ENCODE measurements at places on chromosomes 4 and X.

DNA sequence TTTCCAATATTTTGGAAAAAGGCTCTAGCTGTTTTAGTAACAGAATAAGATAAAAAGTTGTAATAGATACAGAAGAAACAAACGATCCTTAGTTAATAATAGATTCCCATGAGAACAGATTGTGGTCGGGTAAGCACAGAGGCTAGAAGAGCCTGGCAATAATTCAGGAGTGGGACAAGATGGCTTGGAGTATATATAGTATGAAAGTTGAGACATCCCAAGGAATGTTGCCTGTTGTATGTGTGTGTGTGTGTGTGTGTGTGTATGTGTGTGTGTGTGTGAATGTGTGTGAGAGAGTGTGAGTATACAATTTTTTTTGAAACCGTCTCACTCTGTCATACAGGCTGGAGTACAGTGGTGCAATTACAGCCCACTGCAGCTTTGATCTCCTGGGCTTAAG, 150.7 kb downstream of the PDGFC start:
- no peak for DNase-seq

DNA sequence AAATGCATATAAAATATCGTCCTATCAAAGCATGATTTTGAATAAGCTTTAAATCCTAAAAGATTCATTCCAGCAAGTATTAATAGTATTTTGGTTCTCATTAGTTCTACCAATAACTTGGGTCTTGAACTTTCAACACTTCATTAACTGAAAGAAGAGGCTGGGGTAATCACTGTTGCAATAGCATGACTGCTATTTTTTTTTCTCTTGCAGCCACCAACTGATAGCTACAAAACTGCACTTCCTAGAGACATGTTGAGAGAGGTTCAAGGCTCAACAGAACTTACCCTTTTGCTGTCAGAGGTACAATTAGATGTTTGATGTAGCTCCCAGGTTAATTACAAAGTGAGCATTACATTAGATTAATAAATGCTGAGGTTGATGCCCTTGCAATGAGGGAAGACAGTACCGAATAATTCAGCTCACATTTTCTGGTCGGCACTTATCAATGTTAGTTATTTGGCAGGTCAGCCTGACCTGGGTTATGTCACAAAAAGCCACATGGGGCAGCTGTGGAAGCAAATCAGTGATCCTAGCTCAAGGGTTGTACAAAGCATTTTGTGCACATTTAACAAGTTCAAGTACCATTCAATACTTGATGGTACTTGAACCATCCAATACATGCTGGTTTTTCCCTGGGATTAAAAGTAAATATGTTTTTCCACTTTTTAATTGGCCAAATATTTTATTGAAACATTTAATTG, 29.9 kb upstream of the TET2 start:
- DNase-seq = no peak

GRCh38 chr4:71303287-71303686, 35.5 kb upstream of the SLC4A4 start:
- DNase-seq = no peak

GRCh38 chrX:19684311-19684710, 169.0 kb upstream of the MAP3K15 start:
- DNase-seq = no peak

DNA sequence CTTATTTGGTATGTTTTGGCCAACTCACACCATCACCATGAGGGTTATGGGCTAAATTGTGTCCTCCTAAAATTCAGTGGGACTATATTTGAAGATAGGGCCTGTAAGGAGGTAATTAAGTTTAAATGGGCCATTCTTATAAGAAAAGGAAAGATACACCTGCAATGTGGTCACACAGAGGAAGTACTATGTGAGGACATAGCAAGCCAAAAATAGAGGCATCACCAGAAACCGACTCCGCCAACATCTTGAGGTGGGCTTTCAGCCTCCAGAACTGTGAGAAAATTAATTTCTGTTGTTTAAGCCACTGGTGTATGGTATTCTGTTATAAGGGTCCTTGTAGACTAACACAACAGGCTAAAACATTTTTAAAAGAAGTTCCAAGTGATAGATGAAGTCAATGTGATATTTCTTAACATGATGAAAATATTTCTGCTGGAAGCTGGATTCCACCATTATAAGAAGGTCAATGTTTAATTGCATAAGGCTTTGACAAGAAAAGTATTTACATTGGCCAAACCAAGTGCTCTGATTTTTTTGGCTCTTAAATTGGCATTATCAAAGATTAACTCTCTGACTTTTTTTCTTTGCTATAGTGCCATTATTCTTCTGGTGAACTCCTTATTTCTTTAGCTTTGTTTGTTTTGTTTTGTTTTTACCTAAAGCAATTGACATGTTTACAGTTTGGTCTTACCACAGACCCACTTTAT, 540.9 kb downstream of the PPARGC1A start:
- DNase-seq = no peak

DNA sequence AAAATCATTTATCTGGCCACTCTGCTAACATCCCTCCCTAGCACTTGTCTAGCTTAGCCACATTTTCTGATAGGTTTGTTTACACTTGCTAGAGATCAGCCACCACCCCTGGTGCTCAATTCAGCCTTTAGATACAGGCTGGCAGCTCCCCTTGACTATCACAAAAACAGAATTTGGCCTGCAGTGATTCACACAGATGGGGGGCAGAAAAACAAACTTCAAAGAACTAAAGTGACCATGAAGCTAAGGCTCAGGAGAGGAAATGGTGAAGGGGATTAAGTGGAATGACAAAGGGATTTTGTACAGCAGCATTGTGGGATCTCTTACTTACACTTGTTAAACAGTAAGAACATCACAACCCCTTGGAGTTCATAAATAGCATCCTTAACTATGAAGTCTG, 1718.0 kb upstream of the PCDH7 start:
- DNase-seq = no peak

DNA sequence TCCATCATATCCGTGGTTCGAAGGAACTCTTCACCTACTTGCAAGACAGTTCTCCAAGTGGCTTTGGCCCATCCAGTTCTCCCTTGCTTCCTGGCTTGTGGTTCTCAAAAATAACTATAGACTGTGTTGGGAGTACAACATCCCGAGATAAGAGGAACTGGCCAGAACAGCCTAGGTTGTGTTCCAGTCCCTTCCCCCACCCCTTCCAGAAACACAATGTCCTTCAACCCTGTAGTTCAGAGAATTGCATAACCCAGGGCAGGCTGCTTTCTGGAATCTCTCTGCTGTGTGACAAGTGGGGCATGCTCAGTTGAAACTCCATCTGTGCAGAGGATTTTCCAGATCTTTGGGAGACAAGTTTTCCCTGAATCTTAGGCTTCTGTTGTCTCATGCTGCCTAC, 206.5 kb downstream of the PCDH10 start:
- no peak for DNase-seq

DNA sequence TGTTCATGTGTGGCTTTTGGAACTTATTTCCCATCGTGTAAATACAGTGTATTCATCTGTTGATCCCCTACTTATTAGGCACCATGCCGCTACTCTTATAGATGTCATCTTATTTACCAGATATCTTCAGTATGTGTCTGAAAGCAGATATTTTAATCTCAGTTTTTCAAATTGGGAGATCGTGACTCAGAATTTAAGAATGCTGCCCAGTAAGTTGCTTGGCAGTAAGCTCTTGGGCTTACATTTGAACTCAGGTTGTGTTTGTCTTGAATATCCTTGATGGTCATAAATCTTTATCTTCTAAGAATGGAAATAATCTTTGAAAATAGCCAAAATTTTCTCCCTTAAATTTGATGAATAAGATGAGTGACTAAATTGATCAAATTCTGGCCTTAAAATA, 45.9 kb upstream of the RPA4 start:
- DNase-seq = no peak

- DNase-seq = no peak
Observed at GRCh38 chr4:182400081-182400480, 156.9 kb downstream of the TENM3 start.

GRCh38 chrX:98717970-98718369, 1692.1 kb downstream of the PCDH19 start:
- DNase-seq = no peak

DNA sequence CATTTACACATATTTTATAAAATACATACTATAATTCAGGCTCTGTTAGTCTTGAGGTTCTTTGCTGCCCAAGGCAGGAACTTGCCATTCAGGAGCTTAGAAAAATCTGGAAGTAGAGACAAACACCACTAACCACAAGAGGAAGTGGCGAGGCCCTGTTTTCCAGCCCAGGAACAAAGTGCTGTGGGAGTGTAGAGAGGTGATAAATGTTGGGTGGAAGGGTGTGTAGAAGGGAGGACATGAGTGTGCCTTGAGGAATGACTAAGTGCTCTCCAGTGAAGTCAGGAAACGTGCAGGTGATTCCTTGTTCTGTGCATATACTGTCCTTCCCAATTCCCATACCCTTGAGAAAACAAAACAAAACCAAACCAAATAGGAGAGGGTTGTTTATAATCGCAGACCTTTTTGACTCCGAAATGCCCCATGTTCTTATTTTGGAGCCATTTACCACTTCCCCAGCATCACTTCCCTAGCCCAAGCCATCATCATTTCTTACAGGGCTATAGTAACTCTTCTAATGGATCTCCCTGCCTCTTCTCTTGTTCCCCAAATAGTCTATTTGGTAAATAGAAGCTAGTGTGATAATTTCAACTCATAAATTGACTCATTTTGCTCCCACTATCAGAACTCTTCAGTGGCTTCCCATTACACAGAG, 83.2 kb downstream of the GPAT3 start:
- DNase-seq = no peak

GRCh38 chr4:47647544-47647943, 162.5 kb downstream of the ATP10D start:
- DNase-seq = no peak

GRCh38 chr4:164701665-164702064, 52.3 kb upstream of the SMIM31 start:
- no peak for DNase-seq

- no peak for DNase-seq
Observed at GRCh38 chr4:105896984-105897775, 1.9 kb downstream of the NPNT start.

- no peak for DNase-seq
Observed at GRCh38 chr4:121551271-121551670, 145.5 kb downstream of the ANXA5 start.

DNA sequence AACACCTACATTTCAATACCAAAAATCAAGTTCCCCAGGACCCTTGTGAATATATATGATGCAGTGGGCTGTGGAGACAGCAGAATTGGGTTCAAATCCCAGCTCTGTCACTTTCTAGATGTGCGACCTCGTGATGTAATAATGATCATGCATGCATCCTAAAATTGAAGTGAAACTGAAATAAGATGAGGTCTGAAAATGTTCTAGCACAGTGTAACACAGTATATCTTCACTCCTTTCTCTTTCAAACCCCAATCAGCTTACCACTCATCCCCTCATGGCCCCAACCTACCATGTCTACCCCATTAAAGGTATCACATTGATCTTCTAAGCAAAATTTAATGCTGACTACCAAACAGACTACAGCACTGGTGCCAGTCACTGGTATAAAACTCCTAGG, 69.9 kb upstream of the BRS3 start:
- DNase-seq = no peak

GRCh38 chr4:134911941-134912340, 710.4 kb upstream of the PABPC4L start:
- DNase-seq = no peak

- DNase-seq = no peak
Observed at GRCh38 chr4:13263967-13264525, 220.1 kb downstream of the RAB28 start.

All from SK-N-DZ (cell line).